ENCODE measurements at places on chromosomes 2 and 18.

DNA sequence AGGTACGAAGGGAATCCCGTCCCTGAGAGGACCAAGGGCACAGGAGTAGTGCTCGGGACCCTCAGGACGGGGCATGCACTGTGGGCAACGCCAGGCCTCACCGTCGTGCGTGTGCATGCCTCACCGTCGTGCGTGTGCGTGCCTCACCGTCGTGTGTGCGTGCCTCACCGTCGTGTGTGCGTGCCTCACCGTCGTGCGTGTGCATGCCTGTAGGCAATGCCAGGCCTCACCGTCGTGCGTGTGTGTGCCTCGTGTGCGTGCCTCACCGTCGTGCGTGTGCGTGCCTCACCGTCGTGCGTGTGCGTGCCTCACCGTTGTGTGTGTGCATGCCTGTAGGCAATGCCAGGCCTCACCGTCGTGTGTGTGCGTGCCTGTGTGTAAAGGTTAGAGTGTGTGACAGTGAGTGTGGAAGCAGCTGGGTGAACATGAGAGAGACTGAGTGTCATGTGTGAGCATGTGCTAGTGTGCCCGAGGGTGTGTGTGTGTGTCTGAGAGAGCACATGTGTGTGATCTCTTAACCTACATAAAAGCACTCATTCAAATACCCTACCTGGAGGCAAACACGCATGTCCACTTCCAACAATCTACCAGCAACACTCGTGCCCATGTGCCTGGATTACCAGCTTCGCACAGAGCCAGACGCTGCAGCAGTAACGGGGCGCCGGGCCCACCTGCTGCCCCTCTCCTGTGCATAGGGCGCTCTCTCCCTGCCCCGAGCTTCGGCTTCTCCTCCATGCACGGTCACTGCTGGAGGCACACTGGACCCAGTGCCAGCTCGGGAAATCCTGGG is 36.3 kb downstream of the ZNF516 start:
- no peak for DNase-seq

DNA sequence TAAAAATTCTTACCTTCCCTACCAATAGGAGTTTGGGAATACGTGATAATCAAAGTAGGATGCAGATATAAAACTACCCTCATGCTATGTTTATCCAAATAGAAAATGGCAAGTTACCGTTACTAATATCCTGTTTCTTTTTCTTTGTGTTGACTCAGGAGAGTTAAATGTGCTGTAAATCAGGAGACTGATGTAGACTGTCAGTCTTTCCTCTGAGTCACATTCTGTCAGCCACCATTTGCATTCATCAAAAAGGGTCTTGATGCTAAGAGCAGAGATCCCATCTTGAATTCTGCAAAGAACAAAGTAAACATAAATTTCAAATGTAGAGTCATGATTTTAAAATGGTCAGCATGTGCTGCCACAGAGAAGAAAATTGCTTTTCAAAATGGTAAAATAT is 712.8 kb downstream of the SOCS6 start:
- DNase-seq = no peak

- no peak for DNase-seq
These were observed 135.2 kb downstream of the RNF144A start for GRCh38 chr2:7052404-7052803.

- DNase-seq = no peak
These were observed 152.9 kb downstream of the FAM124B start for GRCh38 chr2:224248944-224249371.

DNA sequence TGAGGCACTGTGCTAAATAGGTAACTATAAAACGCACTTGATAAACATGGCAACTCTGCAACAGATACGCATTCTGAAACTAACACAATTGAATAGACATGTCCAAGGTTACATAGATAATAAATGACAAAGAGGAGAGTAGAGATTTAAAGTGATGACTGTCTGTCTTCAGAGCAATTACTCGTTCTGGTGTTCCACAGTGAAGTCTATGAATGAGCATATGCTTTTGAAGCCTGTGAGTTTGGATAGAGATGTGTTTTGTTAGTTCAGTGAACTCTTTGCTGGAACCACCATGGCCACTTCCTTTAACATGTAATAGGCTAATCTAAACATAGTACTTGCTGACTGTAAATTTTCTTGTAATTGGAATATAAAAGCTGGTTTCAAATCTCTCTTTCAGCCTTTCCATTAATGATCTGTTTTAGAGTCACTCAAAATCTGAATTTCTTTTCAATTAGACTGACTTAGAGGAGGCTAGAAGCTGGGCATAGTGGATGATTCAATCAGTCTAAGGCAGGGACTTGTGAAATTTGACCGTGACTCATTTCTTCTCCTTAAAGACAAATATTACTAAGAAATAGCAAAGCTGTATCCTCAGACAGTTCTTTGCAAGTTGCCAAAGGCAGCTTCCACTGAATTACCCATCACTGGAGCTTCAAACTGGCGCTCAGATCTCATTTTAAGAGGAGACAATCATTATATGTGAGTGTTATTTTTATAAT is 1130.1 kb upstream of the CELF4 start:
- DNase-seq = no peak

DNA sequence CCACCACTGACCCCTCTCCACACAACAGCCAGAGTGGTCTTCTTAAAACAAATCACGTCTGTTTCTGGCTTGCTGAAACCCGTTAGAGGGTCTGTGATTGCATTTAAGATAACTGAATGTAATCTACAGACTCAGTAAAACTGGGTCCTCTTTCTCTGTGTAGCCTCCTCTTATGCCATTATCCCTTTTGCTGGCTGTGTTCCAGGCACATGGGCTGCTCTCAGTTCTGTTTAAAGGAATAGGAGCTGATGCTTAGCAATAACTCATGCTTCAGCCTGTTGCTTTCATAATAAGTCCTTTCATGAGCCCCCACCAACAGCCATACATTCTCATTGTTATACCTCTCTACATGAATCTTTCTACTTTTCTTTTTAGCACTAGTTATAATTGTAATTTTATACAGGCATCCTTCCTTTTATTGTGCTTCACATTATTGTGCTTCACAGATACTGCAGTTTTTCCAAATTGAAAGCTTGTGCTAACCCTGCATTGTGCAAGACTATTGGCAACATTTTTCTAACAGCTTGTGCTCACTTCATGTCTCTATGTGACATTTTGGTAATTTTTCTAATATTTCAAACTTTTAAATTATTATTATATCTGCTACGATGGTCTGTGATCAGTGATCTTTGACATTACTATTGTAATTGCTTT is 782.6 kb downstream of the MBD2 start:
- DNase-seq = no peak

GRCh38 chr2:38201784-38202183 is 125.8 kb upstream of the CYP1B1 start:
- DNase-seq = no peak

GRCh38 chr2:75431763-75432162 is 129.0 kb downstream of the EVA1A start:
- no peak for DNase-seq

GRCh38 chr2:131016826-131017741 is 76.2 kb downstream of the FAM168B start:
- DNase-seq = no peak

- DNase-seq = peak; percentile 17
These were observed 2.8 kb downstream of the SP9 start for GRCh38 chr2:174337337-174338146.

DNA sequence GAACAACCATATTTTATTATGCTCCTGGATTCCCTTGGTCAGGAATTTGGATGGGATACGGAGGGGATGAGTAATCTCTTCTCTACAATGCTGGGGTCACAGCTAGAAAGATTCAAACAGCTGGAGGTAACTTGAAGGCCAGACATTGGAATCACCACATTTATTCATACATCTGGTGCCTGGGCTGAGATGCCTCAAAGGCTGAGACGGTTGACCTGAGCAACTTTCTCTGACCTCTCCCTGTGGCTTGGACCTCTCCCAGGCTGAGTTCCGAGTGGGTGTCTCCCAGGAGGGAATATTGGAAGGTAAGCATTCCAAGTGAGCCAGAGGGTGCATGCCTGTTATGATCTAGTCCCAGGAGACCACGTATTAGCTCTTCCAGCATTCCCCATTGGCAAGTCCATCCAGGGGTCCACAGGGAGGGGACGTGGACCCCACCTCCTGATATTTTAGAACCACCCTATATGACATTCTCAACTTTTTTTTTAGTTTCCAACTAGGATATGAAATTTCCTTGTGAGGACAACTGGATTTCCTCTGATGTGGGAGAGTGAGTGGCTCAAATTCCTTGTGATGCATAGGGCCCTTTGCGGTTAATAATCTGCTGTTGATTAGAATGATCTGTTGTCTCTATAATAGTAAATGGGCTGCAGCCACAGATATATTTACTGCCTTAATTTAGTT is 101.8 kb downstream of the MRPS9 start:
- peak; percentile 26 for DNase-seq

GRCh38 chr2:143434445-143434844 is 305.2 kb downstream of the ARHGAP15 start:
- DNase-seq = no peak

GRCh38 chr18:75784390-75784789 is 356.9 kb upstream of the SMIM21 start:
- DNase-seq = peak; percentile 94

DNA sequence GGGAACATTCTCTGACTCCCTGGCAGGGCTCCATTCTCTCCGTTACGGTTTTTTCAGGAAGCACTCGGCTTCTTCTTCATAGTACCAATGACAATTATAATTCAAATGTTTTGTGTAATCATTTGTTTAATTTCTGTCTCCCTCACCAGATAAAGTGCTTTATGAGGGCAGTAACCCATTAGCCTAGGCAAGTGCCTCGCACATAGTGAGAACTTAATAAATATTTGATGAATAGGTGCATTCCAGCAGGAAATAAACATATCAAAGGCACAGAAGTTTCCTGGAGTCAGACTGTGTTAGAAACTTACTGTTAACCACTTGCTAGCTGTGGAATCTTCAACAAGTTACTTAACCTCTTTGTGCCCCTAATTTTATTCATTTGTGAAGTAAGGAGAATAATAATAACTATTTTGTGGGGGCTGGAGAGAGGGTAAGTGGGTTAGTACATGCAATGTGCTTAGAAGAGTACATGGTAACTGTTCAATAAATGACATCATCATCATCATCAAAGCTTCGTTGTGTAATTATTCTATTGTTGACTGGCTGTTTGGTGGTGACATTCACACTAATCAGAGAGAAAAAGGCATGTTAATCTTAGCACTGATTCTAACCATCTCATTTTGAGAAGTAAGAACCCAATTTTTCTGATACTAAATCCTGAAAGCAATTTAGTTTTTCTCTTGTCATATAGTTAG is 352.3 kb downstream of the INSIG2 start:
- DNase-seq = no peak

DNA sequence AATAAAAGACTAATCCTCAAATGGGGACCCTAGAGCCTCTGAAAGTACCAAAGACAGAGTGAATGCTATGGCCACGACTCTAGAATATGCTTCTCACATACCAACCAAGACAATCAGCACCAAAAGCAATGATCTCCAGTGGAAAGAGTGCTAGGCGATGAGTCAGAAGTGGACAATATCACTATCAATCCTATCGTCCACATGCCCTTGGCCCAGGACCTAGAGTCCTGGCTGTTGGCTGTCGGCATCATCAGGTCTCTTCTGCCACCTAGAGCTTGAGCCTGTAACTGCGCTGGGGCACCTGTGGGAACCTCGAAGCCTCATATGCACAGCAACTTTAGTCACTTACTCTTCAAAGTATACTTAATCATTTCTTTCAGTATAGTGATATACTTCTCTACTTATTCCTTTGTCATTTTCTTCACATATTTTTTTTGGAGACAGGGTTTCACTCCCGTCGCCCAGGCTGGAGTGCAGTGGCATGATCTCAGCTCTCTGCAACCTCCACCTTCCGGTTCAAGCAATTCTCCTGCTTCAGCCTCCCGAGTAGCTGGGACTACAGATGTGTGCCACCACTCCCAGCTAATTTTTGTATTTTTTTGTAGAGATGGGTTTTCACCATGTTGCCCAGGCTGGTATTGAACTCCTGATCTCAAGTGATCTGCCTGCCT is 29.7 kb downstream of the NOL10 start:
- peak; percentile 59 for DNase-seq

- DNase-seq = no peak
These were observed 265.3 kb downstream of the PAX3 start for GRCh38 chr2:222033541-222033940.

DNA sequence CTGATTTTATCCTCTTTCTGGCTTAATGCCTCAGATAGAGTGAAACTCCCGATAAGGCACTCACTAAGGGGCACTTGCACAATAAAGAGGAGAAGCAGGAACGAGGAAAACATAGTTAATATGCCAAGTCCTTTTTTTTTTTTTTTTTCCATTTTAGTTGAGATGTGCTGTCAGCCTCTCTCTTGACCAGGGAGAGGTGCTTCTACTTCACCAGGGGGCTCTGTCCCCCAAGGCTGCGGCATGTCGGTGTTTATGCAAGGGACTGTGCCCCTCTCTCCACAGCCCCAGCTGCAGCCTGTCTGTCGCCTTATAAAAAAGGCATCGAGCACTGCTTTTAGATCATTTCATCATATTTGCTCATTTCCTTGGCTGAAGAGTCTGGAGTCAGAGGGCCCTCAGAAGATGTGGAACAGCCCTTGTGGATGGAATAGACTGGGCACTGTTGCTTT is 178.1 kb downstream of the SLC8A1 start:
- DNase-seq = no peak

- DNase-seq = no peak
These were observed 70.5 kb upstream of the PPP1CB start for GRCh38 chr2:28681158-28681571.

DNA sequence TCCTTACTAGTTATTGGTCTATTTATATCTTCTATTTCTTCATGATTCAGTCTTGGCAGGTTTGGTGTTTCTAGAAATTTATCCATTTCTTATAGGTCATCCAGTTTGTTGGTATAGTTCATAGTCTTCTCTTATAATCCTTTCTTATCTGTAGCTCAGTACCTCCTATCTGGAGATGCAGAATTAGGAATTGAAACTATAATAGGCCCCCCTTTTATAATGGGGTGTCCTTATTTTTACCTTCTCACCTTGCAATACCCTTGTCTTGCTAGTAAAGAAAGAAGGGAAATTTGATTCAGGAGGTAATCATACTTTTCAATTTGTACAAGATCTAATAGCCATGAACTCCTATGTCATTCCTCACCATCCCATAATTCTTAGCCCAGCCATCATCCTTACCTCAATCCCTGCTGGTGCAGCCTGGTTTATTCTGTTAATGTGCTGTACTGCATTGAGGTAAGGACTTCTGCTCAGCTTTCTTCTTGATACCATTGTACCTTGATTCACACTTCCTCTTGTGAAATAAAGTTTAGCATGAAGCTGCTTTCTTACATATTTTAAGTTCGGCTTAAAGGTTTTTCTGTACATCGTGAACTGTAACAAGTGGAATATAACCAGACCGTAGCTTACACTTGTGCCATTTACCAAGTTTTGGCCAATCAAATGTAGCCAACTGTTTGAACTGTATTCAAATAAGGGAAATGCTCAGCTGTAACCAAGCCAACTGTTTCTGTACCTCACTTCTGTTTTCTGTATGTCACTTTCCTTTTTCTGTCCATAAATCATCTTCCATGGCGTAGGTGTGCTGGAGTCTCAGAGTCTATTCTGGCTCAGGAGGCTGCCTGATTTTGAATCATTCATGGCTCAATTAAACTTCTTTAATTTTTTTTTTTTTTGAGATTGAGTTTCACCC is 40.1 kb upstream of the PTH2R start:
- no peak for DNase-seq

Measured in myocyte (in vitro differentiated cells).